ENCODE measurements at places on chromosomes 7 and 10. TPM values are rescaled to one million over a fixed set of nuclear protein-coding genes. Genes with fewer than 3 reads are reported as not detected.

DNA sequence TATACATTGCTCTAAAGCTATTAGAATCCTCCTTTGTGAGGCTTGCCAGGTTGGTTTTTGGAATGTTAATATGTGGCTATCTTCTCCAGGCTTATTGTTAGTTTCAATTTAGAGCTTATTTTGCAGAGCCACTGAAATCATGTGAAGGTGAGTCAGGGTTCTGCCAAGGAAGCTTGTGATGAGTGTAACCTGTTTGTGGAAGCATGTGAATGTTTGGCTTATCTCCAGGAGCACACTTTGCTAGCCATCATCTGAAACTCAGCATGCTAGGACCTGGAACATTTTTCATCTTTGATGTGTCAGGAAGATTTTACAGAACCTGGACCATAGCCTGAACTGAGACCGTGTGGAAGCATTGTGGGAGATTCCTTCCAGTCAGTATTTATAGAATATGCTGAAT is 197.3 kb downstream of the PPP1R9A start:
- no peaks in the 10 kb centered on the region for H3K4me1 ChIP-seq
- DNase-seq = no peak
- H3K27ac ChIP-seq = no peak overlapping the region
- no peaks in the 10 kb centered on the region for H3K36me3 ChIP-seq
- H3K27me3 ChIP-seq = no peaks in the 10 kb centered on the region

- H3K4me3 ChIP-seq = no peak overlapping the region
- H3K27me3 ChIP-seq = no peaks in the 10 kb centered on the region
- no peak for DNase-seq
- H3K36me3 ChIP-seq = no peaks in the 10 kb centered on the region
- H3K27ac ChIP-seq = no peak overlapping the region
- H3K4me1 ChIP-seq = peaks cover 3% of the 10 kb centered on the region
Measured at GRCh38 chr7:110839866-110840265, 251.1 kb upstream of the LRRN3 start.

GRCh38 chr10:117860823-117861222 is 185.9 kb downstream of the RAB11FIP2 start:
- no peaks in the 10 kb centered on the region for H3K4me1 ChIP-seq
- peaks cover 2% of the 10 kb centered on the region for H3K27me3 ChIP-seq
- H3K36me3 ChIP-seq = no peaks in the 10 kb centered on the region
- no peak overlapping the region for H3K27ac ChIP-seq
- DNase-seq = no peak

- DNase-seq = no peak
- no peak overlapping the region for H3K4me3 ChIP-seq
- no peak overlapping the region for H3K27ac ChIP-seq
- H3K4me1 ChIP-seq = no peaks in the 10 kb centered on the region
- H3K27me3 ChIP-seq = peaks cover 3% of the 10 kb centered on the region
Measured at GRCh38 chr10:93742633-93743349, 14.9 kb upstream of the LGI1 start.

DNA sequence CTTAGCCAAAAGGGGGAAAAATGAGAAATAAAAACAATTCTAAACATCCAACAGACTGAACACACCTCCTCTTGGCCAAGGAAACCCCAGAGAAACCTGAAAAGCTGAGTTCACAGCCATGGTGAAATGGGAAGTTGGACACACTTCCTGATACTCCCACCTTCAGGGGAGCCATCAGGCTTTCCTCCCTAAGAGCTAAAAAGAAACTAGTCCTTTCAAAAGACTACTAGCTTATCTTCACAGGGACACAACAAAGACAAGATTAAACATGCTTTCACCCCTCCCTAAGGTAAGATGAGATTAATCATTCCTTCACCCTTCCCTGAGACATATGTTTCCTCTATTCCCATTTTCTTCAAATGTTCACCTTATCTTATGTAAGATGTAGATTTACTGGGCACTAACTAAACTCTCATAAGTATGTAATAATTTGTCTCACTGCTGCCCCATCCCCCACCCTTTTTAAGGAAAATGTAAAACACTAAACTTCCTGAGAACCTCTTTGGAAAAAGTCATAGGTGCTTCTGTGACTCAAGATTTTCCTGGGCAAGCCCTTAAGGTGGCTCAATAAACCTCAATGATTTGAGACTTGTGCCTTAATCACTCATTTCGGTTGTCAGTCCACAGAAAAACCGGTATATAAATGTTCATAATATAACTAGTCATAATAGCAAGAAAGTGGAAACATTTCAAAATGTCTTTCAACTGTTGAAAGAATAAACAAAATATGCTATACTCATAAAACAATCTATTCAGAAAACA is 40.5 kb downstream of the HTR7 start:
- no peaks in the 10 kb centered on the region for H3K36me3 ChIP-seq
- DNase-seq = no peak
- peaks cover 3% of the 10 kb centered on the region for H3K27me3 ChIP-seq
- H3K4me3 ChIP-seq = no peak overlapping the region

The PPP3CB gene
- total RNA-seq = 39.5 TPM

Data from T-cell (primary cell).